GM13977 (cell line): ENCODE measurements at places on chromosomes 1 and 21.

DNA sequence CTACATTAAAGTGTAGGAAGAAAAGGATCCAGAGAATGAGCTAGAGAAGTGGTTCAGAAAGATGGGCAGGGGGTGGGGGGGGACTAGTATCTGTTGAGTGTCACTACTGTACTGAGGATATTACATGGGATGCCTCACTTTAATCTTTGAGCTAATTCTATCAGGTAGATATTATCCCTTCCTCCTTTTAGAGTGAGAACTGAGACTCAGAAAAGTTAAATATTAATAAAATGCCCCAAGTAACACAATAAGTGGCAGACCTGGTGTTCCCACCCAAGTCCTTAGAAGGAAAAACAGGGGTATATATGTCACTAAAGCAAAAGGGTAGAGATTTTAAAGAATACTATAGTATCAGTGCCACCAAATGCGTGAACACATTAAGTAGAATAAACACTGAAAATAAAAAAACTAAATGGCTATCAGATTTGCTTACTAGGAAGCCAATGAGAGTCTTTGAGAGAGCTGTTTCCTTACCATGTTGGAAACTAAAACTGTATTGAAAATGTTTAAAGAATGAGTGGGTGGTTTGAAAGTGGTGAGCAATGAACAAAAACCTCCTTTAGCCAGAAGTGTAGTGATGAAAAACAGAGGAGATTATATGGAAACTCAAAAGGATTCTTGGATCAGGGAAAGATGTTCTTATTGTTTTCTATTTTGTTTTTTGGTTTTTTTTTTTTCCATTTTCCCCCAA, 230.8 kb downstream of the BARHL2 start:
- no peak for DNase-seq

DNA sequence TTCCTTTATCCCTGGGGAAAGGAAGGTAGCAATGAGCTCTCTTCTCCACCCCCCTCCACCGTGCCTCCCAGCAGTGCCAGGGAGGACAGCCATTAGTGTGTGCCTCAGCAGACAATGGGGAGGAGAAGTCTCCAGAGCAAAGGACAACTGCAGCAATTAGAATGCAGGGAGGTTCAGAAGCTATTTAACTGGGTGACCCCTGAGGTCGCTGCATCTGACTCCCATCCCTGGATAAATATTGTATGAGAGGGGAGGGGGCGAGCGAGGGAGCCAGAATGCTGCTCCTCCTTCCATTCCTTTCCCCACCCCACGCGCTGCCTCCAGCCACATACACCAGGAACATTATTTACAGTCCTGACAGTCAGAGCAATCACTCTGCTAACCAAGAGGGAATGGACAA, 59.0 kb downstream of the ERI3 start:
- DNase-seq: no peak

DNA sequence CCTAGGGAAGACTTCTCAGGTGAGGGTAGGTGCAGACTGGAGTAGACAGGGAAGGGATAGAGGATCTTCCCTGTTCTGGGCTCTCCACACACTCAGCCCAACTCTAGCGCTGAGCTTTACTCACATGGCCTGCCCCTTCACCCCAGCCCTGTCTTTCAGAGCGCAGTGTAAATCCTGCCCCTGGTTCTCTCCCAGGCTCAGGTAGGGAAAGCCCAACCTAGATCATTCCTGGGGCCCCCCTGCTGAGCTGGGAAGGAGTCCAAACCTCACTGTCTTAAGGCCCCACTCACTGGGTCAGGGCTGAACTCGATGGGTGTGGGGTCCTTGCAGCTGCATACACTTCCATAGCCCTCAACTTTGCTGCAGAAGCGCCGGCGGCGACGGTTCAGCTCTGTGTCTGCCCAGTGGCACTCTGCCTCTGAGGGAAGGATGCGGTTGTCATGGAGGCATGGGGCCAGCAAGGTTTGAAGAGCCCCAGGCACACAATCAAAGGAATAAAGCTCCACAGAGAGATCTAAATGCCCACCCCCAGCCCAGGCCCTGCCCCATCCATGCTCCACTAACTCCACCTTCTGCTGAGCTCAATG, 4.2 kb downstream of the POMGNT1 start:
- DNase-seq: no peak

DNA sequence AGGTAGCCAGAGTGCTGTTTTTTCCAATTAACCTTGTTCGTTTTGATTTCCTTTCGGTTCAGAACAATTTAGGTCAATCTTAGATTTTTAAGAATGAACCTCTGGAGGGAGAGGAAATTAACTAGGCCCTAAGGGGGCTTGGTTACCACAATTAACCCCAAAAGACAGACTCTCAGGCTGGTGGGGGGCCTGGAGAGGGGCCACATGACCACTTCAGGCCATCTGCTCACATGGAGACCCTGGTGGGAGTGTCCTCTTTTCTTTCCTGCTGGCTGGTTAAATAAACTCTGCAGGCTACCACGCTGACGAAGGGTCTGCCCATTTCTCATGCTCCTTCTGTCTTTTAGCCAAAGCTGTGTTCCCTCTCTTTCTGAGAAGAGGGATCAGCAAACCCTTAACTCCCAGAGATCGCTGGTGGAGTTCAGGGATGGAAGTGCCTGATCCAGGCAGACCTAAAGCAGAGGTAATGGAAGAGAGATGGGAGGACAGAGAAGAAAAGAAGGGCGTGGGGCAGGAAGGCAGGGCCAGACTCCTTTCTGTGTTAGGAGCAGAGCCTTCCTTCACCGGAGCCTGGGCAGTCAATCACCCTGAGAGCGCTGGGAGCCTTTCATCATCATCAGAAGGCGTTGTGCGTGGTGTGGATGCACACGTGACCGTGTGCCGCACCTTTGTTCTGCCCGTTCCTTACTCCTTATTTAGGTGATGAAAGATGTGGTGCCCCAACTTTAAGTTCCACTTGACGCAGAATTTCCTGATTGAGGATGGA, 58.5 kb downstream of the KIF26B start:
- DNase-seq: no peak

DNA sequence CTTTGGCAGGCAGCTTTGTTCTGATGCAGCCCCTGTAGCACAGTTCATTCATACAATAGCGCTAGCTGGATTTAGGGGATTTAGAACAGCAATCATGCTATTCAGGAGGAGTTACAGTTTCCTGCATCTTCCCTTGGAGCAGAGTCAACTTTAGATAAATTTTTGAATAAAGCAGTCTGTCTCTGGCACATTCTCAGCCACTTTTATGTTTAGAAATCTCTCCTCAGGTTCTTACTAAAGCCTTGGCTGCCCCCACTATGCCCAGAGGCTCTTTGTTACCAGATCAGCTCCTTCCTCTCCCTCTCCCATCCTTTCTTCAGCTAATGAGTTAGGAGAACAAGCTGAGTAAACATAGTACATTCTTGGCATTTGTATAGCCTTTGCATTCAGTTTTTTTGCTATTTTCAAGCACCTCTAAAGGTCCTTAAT, 17.0 kb upstream of the PIGC start:
- no peak for DNase-seq
